A549 treated with dexamethasone at 1 μM for 4 hours (cell line): ENCODE measurements at places on chromosomes 3 and 15. TPM values are rescaled to one million over a fixed set of nuclear protein-coding genes. Genes with fewer than 3 reads are reported as not detected.

Gene CCR2
- total RNA-seq, result not detected in 5 replicates

Gene HIGD2B
- total RNA-seq, result 0.10 TPM in 1 of 5 replicates, not detected in the others

Gene C3orf49
- not detected in 5 replicates for total RNA-seq

Gene SIDT1
- 0.29 to 0.53 TPM (median 0.49 TPM) in 5 replicates for total RNA-seq

Gene ADAMTSL3
- 0.24 to 0.56 TPM (median 0.42 TPM) in 5 replicates for total RNA-seq

Gene MRPS11
- total RNA-seq, result 93.7 to 103 TPM (median 95.7 TPM) in 5 replicates

Gene CISH
- 0.53 to 0.76 TPM (median 0.61 TPM) in 5 replicates for total RNA-seq

Gene CMC1
- total RNA-seq, result 41.5 to 45.6 TPM (median 43.2 TPM) in 5 replicates

Gene ACKR2
- 0.04 to 0.11 TPM (median 0.05 TPM) in 5 replicates for total RNA-seq
